ENCODE measurements at places on chromosomes 2 and 18. TPM values are rescaled to one million over a fixed set of nuclear protein-coding genes. Genes with fewer than 3 reads are reported as not detected.

Gene HK2
- 40.8 TPM for total RNA-seq

Gene ANTXR1
- 0.87 TPM for total RNA-seq

Gene DNAH7
- total RNA-seq, result 0.36 TPM

Gene HOXD3
- total RNA-seq, result not detected

- DNase-seq, result no peak
These were observed 634.0 kb downstream of the LRP1B start for GRCh38 chr2:141496810-141497209.

GRCh38 chr2:239722760-239723470 lies 302.2 kb downstream of the NDUFA10 start:
- DNase-seq, result no peak

DNA sequence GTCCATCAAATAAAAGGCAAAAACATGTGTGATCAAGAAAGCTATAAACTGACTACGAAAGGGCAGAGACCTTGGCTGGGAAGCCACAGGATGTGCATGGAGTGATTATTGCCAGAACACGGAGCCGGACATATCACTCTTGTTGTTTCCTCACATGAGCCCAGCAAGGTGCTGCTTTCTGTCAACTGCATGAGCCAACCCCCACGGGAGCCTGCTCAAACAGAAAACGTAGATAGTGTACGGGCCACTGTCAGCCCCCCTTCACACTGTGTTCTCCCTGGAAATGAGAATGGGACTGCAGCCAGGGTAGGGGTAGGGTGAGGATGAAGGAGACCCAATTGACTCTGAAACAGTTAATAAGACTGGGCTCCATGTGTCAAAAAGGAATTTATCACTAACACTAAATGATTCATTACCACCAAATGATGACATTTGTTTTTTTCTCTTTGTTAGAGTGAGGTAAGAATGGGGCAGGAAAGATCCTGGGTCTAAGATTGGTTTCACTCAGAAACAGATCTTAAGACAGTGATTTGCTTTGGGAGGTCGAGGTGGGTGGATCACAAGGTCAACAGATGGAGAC lies 235.8 kb downstream of the MREG start:
- DNase-seq, result no peak

Measured in K562 (cell line).